ENCODE measurements at places on chromosomes 6 and 20.

GRCh38 chr20:63015662-63016361 lies 9.0 kb upstream of the BHLHE23 start:
- no peak for DNase-seq

- DNase-seq = no peak
These were observed 11.8 kb downstream of the CST7 start for GRCh38 chr20:24960861-24961260.

DNA sequence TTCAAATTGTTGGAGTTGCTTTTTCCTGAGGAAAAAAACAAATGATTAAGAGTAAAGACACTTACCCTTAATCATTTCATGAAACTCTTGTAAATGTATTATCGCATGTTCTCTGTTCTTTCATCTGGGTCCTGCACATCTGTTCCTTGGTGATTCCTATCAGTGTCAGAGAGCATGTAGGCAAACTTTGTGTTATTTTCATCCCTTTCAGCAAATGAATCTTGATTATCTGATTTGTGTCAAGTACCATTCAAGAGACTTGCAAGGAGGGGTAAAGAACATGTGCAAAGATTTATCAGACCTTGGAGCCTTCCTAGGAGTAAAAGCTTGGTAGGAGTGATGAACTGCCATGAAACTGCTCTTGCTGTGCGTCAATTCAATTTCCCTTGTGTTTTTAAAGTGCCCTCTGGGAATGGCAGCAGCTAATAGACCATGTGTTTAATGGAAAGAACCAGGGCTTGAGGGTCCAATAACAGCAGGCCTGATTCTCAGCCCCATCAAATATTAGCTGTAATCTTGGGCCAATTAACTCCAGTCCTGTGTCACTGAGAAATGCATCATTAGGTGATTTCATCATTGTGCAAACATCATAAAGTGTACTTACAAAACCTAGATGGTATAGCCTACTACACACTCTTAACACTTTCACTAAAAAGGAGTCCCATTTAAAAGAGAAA lies 118.9 kb upstream of the CEP85L start:
- no peak for DNase-seq

DNA sequence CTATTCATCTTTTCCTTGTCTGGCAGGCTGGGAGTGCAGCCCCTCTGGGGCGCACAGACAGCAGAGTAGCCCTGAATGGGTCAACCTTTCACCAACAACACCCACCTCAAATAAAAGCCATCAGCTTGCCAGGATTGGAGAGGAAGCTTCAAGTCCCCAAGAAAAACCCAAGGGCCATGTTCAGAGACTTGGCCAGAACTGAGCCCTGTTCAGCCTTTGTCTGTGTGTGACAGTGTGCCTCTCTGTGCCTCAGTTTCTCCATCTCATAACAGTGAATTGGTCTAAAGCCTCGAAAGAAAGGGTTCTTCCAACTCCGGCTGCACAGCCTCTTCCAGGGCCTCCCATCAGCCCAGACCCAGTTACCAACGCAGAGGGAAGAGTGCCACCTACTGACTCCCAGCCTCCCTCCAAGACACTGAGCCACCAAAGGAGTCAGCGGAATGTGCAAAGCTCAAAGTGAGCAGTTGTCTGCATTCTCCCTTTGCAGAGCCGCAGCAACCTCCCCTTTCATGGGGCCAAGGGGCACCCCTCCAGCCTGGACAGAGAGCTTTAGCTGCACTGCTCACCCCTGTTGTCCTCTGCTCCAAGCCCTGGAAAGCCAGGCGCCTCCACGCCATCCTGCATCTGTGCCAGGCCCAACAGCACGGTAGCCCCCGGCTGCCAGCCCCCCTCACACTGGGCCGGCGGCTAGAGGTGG lies 82.7 kb upstream of the TOP1 start:
- DNase-seq = peak; percentile 58

DNA sequence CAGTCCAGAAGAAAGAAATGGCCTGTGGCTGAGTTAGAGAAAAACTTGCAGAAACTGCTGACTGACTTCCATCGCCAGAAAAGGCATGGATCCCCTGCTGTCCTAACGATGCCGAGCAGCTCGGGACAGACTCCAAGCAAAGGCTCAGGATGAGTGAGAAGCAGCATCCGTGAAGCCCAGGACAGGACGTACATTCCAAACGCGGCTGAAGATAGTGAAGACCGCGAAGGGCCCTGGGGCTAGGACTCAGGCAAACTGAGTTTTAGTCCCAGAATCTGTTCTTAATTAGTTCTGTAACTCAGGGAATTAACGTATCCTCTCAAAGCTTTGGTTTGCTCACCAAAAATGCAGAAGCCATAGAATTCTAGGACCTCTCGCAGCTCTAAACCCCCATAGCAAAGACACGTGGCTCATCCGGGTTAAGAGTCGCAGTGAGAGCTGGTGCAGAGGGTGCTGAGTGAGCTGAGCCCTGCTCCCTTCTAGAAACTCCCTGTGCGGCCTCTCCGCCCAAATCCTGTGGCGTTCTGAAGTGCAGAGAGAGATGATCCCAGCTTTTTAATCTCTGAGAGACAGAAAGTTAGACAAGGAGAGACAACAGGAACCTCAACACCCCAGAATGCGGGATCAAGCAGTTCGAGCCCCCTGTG lies 132.9 kb upstream of the THBS2 start:
- DNase-seq = peak; percentile 61

DNA sequence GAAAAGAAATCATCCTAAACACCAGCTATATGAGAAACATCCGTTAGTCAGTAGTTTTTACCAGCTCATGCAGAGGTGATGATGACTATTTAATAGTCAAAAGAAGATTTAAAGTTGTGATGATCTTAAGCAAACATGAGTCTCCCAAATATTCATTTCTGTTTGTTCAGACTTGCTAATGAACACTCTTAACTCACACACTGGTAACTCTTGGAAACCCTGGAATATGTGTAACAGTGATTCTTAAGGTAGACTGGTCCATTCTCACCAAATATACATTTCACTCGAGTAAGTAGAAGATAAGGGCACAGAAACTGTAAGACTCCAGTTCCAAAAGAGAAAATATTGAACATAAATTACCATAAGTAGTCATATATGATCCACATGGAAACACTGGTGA lies 29.1 kb downstream of the RSPO3 start:
- no peak for DNase-seq

DNA sequence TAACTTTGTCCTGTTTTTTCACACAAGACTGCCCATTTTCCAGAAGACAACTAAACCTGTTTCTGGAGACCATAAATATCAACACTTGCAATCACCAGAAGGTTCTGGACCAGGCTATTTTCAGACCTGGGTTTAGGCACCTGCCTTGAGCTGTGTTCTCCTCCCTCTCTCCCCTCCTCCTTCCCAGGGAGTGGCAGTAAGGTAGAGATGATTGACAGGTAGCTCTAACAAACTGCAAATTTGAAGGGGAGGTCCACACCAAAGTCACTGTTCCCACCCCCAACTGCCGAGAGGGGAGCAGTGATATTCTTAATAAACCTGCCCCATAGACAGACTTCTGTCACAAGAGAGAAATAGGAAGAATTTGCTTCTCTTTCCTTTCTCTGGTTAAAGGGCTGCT lies 91.2 kb upstream of the BACH2 start:
- no peak for DNase-seq

GRCh38 chr6:95877480-95877879 lies 138.3 kb upstream of the FUT9 start:
- no peak for DNase-seq

DNA sequence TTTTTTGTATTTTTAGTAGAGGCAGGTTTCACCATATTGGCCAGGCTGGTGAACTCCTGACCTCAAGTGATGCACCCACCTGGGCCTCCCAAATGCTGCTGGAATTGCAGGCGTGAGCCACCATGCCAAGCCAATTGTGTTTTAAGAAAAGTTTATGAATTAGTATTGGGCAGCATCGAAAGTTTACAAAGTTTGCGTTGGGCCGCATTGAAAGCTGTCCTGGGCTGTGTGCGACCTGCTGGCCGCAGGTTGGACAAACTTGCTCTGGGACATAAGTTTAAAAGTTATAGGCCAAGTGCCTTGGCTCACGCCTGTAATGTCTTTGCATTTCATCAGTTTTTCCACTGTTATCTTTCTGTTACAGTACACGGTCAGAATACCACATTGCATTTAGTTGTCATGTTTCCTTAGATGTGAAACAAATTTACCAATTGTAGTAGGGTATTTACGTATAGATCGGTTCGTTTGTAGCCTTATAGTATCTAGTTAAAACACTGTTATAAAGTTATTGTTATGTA lies 39.5 kb downstream of the ASXL1 start:
- DNase-seq = no peak

- DNase-seq = no peak
These were observed 103.6 kb downstream of the CDYL start for GRCh38 chr6:4879741-4880275.

DNA sequence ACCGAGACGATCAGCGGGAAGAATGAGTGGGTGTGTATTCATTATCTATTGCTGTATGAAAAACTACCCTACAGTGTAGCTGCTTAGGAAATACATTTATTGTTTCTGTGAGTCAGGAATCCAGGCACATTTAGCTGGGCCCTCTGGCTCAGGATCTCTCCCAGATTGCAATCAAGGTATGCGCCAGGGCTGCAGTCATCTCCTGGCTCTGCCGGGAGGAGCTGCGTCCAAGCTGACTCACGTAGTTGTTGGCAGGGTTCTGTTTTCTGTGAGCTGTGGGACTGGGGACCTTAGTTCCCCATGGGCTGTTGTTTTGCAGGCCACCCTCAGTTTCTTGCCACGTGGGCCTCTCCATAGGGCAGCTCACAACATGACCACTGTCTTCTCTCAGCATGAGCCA lies 68.2 kb upstream of the FUCA2 start:
- DNase-seq = peak; percentile 88

DNA sequence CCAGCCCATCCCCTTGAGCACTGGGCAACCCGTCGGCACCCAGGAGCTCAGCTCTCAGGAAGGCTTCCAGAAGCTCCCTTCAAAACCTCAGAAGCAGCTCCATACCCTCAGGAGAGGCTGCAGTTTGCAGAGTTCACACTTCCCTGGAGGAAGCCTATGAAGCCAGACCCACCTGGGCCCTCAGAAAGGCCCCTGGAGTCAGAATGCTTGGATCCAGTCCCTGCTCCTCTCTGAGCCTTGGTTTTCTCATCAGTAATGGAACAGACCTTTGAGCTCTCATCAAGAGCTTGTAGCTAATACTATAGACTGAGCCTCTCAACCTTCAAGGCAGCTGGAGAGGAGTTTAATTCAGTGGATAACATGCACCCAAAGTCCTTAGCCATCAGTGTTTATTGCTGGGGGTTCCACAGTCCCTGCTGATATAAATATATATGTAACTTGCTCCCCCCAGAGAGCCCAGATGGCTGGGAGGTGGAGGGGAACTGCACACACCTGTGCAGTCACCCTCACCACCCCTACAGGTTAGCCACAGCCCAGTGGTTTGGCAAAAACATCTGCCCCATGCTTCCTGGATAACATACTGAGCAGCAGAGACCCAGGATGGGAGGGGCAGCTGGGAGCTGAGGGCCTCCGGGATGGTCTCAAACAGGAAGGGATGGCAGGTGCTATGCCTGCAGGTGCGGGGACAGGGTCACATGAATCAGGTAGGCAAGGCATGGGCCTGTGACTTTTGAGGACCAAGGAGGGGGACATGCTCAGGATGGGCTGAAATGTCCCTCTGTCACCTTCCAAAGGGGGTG lies 120.1 kb downstream of the SNX5 start:
- DNase-seq = no peak

GRCh38 chr6:14597090-14597489 lies 479.5 kb downstream of the CD83 start:
- no peak for DNase-seq

Data from trophoblast cell (in vitro differentiated cells and primary cell).